ENCODE measurements at places on chromosomes 13 and 19.
A peak's percentile ranks its signal among the peaks of the same experiment; 100 is the strongest.

DNA sequence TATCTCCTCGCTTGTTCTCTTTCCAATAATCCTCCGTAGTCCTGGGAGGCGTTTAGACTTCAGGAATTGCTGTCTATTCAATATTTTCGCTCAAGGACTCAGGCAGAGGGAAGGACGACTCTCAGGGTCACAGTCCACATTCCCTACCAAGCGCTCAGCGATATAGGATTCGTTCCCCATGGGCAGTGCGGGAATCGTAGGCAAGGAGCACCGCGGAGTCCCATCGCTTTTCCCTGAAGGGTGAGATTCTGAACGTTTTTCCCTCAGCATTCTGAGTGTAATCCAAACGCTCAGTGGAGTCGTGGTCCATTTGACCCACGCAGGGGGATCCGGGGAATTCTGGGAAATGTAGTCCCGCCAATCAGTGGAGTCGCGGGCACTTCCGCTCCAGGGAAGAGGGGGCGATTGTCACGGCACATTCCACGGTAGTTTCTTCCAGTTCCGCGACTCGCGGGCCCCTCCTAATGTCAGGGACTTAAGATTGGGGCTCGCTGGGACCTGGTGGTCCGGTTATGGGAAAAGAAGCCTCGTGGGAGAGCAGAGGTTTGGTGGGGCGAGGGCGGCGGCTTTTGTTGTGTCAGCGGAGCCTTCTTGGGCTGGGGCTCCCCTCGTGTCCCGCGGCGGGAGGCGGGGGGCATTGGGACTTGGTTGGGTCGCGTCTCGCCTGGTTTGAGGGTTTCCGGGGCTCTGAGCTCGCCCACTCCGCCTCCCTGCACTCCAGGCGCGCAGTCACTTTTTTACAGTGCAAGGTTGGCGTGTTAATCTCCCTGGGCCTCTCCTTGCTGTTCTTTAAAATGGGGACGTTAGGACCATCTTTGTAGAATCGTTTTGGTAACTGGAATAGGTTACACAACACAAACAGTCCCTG is at the start of gene ZNF234:
TSS of gene ZNF234 (plus strand) at position 364 of the 868 bp plus-strand sequence. CDS start 3,079 bp downstream, outside the sequence.
- DNase-seq, result peak; percentile 85

DNA sequence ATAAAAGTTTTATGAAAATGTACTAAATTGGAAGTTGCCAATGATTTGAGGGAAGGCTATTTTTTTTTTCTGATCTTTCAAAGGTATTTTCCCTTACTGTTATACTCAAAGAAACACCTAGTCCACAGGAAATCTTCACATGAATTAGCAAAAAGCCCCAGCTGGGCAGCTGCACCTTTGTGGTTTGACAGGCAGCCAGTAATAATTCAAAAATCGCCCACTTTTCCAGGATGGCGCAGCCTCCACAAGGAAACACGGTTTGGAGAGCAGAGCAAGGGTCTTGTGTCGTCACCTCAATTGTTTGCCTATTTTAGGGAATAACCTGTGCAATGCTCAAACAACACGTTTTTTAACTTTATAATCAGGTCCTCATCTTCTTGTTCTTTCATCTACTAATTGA is 324.9 kb upstream of the GPC6 start:
- no peak for DNase-seq

DNA sequence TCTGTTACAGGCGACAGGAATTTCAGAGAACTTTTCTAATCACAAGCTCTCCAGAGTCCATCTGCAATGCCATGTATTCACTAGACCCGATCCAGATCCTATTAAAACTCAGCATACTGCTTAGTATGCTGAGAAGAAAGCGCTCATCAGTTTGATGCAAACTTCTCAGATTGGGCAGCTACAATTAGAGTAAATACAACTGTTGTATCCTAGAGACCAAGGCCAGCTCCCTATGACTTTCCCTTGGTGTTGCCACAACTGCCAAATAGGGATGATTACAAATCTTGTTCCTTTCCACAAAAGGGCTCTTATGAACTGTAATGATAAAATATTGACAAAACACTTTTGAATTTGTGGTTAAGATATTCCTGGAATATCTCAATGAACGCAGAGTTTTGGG is 191.2 kb downstream of the SPRY2 start:
- no peak for DNase-seq

- DNase-seq, result no peak
Measured at GRCh38 chr13:37211487-37211886, 106.0 kb upstream of the CSNK1A1L start.

- peak; percentile 43 for DNase-seq
Measured at GRCh38 chr13:32911506-32911905, 104.7 kb upstream of the KL start.

DNA sequence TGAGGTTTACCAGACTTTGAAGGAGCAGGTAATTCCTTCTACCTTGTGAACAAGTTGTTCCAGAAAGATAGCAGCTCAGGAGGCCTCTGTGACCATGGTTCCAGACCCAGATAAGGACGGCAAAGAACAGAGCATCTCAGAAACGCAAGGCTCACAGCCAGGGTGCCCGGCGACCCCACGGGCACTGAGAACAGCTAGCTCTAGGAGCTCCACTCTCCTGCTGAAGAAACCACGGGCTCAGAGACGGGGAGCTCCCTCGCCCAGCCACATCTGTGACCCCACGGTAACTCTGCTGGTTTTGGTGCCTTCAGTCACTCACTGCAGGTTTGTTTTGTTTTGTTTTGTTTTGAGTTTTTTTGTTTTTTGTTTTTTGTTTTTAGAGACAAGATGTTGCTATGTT is 16.0 kb upstream of the NCCRP1 start:
- no peak for DNase-seq

DNA sequence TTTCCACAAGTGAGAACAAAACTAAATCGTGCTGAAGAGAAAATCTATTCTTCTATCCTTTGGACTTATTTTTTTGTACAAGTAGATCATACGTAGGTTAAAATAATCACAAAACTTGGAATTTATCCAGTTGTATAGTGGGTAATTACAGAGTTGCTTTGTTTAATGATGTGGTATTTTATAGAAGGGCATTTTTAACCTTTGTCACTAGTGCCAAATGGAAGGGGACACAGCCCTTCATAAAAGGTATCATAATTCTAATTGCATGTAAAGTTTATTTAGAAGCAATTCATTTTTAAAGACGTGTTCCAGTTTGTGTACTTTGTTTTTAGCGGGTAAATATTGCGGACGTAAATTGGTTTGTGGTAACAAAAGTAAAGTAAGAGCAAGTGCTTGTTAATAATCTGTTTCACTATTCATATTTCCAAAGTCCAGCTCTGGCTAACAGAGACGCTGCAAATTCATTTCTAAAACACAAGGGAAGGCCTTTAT is 99.5 kb downstream of the ERCC5 start:
- no peak for DNase-seq

GRCh38 chr19:40671404-40671803 is 19.0 kb downstream of the NUMBL start:
- DNase-seq, result no peak

DNA sequence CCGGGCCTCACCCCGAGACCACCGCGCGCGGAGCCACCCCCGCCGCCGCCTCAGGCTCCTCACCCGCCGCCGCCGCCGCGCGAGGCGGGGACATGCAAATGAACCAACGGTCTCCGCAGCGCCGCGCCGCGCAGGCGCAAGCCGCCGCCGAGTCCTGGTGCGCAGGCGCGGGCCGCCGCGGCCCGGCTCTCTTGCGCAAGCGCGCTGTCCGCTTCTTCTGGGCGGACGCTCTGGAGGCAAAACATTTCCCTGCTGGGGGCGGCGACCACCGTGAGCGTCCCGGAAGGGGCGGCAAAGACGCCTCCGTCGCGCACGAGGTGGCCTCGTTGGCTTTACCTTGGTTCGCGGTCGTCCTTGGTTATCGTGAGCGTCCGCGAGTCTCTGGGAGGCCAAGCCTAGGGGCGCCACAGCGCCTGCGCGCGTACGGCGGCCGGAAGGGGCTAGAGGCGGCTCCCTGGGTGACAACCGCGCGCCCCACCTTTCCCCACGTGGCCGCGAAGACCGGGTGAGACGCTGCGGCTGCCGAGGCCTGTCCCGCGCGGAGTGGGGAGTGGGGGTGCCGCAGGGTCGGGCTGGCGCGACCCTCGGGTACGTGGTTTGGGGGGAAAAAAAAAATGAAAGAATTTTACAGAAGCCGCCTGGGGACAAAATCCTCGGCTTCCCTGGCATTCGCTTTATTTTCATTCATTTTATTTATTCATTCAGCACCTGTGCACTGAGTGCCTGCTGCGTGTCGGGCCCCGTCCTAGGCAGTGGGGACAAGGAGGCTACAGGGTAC is at the start of the genes ARMC6 and SUGP2:
TSS of gene ARMC6 (plus strand) at position 178 of the 778 bp plus-strand sequence. CDS start 607 bp downstream, outside the sequence.
TSS of gene SUGP2 (minus strand) at position 92 of the 778 bp plus-strand sequence. CDS start 2,446 bp downstream, outside the sequence.
- peak; percentile 80 for DNase-seq

- no peak for DNase-seq
Measured at GRCh38 chr13:80296638-80297037, 44.3 kb downstream of the SPRY2 start.

DNA sequence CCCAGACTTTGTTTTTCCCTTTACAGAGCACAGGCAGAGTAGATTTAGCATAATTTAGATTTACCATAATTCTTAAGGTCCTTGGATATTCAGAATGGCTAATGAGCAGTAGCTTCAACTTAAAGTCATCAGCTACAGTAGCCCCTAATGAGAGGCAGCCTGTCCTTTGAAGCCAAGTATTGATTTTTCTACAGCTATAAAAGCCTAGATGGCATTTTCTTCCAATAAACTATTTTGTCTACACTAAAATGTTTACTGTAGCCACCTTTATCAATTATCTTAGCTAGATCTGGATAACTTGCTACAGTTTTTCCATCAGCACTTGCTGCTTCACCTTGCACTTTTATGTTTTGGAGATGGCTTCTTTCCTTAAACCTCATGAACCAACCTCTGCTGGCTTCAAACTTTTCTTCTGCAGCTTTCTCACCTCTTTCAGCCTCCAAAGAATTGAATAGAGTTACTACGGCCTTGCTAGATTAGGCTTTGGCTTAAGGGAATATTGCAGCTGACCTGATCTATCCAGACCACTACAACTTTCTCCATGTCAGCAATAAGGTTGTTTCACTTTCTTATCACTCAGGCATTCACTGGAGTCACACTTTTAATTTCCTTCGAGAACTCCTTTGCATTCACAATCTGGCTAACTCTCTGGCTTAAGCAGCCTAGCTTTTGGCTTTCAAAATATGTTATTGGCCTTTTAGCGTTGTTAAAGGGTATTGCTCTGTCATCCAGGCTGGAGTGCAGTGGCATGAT is 26.6 kb downstream of the BRD4 start:
- no peak for DNase-seq

DNA sequence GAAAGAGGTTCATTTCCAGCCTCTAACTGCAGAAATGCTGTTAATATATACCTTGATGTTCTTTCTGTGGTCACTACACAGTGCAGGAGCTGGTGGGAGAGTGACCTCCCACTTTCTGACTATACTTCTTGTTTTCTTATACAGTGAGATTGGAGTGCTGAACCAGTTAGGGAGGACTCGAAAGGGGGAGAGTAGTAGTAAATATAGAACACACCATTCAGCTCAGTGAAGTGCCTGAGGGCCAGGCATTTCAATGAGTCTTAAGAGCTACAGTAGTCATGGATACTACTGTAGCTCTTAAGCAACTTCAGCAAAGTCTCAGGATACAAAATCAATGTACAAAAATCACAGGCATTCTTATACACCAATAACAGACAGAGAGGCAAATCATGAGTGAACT is 372.9 kb downstream of the MTUS2 start:
- no peak for DNase-seq

GRCh38 chr19:33819506-33819879 is 22.8 kb downstream of the KCTD15 start:
- DNase-seq, result no peak

DNA sequence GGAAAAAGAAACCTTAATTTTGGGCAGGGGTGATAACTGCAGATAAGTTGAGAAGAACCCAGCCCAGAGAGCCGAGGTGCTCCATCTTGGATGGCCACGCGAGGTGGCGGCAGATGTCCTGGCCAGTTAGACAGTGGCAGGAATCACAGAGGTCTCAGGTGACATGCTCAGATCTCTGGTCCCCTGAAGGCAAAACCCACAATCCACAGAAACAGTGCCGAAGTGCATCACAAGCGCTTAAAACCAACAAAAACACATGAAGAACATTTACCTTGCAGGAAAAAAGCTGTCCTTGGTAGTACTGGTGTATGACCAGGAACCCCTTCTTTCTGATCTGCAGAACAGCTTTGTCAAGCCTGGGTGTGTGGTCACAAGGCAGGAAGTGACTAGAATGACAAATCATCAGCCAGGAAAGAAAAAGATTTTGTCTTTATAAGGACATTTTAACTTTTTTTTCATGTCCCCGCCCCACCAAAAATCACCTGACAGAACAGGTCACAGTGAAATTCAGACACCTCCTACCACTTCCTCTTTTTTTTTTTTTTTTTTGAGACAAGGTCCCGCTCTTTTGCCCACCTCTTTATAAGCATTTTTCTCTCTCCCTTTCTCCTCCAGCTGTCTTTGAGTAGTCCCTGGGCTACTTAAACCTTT is at the start of gene LCP1:
TSS of gene LCP1 (minus strand) at position 338 of the 651 bp plus-strand sequence. CDS start 22,515 bp downstream, outside the sequence.
- no peak for DNase-seq

- DNase-seq, result no peak
Measured at GRCh38 chr13:98988277-98988676, 10.4 kb upstream of the DOCK9 start.

- no peak for DNase-seq
Measured at GRCh38 chr19:48064509-48064908, 20.6 kb upstream of the CABP5 start.

DNA sequence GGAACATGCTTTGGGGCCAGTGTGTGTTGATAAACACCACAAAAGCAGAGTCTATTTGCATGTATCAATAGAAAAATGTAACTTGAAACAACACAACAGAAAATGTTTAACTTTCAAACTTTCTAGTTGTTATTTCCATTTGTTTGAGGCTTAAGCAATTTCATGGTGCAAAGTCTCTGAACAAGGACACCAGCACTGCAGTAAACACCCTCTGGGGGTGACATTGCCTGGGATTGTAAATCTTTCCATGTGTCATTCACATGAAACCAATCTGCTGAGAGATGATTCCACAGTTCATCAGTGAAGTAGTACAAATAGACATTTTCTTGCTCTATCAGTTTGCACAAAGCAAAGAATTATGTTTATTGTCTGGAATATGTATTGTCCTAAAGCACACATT is 124.5 kb downstream of the ITGBL1 start:
- no peak for DNase-seq

DNA sequence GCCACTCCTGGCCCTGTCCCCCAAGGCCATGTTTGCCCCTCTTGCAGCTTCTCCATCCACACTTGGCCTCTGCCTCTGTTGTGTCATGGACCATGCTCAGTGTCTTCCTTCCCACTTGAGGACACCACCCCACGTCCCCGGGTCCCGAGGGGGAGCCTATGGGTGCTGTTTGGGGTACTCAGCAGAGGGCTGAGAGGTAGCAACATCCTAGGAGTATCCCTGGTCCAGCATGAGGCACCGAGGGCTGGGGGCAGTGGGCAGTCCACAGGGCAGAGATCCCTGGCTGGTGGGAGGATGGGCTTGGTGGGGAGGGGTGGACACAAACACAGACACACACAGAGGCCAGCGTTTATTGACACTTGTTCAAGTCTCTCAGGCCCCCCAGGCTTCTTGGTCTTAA is 1.7 kb downstream of the COX7A1 start:
- DNase-seq, result no peak

DNA sequence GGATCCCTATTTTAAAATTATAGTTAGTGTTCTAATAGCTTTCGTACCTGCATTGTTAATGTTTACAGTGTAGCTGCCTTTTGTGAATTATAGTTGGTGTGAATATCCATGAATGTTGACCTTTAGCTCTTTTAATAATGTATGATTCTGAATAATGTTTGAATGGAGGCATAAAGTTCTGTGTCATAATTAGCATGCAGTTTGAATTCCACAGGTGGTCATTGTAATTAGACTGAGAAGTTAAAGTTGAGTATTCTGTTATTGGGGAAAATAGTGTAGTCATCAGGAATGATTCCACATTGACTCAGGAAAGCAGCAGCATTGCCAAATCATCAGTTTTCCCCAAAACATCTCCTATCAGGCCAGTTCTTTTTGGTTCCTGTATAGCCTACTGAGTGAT is 12.1 kb downstream of the GPR18 start:
- DNase-seq, result no peak

- peak; percentile 52 for DNase-seq
Measured at GRCh38 chr13:110137680-110138009, 169.3 kb downstream of the COL4A1 start.

Data from prostate gland (tissue), 2 donors.